ENCODE measurements at places on chromosomes 3 and 15.

DNA sequence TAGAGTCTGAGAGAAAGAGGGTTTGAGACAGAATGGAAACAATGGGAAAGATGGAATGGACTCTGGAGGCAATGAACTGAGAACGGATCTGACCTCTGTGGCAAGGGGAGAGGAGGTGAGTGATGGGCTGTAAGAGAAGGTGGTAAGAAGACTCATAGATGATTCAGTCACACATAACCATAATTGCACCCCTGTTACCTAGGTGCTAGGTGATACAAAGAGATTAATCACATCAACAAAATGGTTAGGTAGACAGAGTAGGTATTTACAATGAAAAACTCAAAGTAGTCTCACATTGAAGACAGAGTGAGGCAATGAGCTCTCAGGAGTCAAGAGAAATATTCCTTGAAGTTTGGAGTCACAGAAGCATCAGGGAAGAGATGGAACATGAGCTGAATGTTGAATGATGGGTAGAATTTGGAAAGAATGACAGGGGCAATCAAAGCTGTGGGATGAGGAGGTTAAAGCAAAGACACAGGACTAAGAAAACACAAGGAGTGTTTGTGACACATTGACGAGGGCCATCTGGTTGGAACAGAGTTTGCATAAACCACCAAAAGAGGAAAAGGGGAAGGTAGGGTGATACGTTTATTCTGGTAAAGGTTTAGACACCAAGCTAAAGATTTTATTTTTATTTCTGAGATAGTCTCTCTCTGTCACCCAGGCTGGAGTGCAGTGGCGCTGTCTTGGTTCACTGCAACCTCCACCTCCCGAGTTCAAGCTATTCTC lies 32.7 kb downstream of the MME start:
- DNase-seq, result no peak

GRCh38 chr3:51354731-51355615 lies 30.1 kb upstream of the MANF start:
- no peak for DNase-seq

GRCh38 chr3:133401374-133402135 lies 1.7 kb downstream of the BFSP2 start:
- peak; percentile 61 for DNase-seq

DNA sequence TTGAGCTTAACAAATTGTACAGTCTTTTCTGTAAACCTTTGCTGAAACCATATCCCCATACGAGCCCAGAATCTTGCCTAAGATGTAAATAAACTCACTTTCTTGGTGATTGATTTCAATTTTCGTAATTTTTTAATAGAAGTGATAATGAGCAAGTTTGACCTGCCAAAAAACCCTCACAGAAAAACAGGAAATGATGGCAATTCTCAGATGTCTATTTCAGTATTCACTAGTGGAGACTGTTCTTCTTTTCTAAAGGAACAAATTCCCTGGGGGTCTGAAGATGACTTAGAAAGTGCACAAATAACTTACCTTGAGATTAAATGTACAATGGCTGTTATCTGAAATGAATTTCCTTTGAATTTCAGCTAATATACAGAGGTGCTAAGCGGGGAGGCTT lies 116.5 kb upstream of the CMC1 start:
- DNase-seq, result no peak

GRCh38 chr3:146375219-146375618 lies 94.1 kb downstream of the PLSCR2 start:
- DNase-seq, result no peak

- no peak for DNase-seq
Observed at GRCh38 chr15:44719293-44719999, 8.1 kb downstream of the B2M start.

- peak; percentile 68 for DNase-seq
Observed at GRCh38 chr15:66293419-66294156, at the start of gene DIS3L. DIS3L (plus strand) TSS chr15:66293568; CDS start chr15:66293597, 29 bp downstream.

Data from femur (tissue), 1 donor.